ENCODE measurements at places on chromosomes 6 and 20. TPM values are rescaled to one million over a fixed set of nuclear protein-coding genes. Genes with fewer than 3 reads are reported as not detected.

The NRN1 gene
- 28.1 TPM for polyA plus RNA-seq

- DNase-seq: no peak
These were observed 104.3 kb downstream of the AHI1 start for GRCh38 chr6:135393289-135393688.

GRCh38 chr6:26323525-26324294, 41.3 kb upstream of the BTN3A2 start:
- DNase-seq: no peak

GRCh38 chr6:134684423-134684795, 265.5 kb downstream of the ALDH8A1 start:
- DNase-seq: no peak

DNA sequence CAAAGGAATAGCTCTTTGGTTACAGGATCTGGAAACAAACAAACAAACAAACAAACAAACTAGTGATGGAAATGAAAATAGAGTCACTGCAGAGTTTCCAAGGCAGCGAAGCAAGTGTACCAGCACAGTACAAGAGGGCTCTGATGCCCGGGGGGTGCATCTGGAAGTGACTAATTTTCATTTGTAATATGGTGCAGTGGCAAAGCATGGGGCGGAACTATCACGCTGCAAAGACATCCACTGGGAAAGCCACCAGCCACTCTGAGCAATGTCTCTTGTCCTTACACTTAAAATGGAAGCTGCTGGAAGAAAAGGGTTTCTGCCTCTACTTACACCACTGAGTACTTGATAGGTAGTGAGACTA, 44.4 kb upstream of the NEDD9 start:
- no peak for DNase-seq

Measured in forelimb muscle (tissue), 1 donor.